ENCODE measurements at places on chromosomes 16 and 17.

DNA sequence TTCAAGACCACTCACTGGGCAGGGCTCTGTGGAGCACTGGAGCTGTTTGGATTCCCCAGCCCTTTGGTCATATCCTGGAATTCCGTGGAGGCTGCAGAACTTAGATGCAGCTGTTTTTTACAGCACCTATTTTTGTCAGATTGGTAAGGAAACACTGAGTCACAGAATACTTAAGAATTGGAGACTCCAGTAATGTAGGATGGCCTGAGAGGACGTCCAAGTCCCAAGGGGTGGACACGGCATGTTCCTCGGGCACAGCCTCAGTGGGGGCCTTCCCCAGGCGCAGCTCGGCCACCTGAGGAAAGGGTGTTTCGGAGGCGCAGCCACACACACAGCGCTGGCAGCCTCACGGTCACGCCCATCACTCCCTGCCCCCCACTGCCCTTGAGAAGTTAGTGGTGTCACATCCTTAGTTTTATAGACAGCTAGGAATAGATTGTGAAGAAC is 14.8 kb downstream of the PLD6 start:
- no peak for DNase-seq

DNA sequence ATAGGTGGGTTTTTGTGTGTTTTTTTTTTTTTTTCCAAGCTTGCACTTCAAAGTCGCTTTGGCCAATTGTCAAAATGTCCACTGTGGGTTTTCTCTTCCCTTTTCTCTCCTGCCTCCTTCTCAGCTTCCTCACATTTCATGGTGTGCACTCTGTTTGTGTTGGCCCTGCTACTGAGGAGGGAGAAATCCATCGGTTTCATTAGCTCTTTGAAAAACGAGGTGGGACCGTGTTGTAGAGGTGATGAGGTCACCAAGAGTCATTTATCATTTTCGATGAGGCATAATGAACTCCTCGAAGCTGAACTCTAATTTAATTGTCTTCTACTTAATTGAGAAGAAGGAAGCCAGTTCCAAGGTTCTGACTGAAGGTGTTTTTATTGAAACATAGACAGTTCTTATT is 174.4 kb upstream of the TOX3 start:
- DNase-seq, result no peak

DNA sequence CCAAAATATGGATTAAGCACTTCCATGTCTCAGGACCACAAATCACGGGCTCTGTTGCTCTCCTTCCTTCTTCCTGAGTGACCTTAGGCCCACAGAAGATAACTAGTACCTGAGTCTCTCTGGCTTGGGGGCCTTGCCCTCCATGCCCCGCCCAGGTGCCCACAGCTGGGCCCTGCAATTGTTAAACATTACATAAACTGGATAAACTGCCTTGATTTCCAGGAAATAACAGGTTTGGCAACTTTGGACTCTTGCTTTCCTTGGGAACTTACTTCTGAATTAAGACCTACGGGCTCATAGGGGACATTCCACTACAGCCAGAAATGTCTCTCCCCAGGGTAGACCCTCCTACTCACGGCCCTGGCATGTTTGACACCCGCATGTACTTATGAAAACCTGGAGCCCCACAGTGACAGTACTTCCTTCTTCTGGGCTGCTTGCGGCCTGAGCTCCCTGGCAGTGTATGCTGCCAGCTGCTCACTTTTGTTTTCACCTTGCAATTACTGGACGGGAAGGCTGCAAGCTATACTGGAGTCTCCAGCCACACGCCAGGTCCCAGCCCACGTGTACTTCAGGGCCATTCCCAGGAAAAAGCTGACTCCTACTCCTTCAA is 2.3 kb upstream of the UBALD2 start:
- no peak for DNase-seq

DNA sequence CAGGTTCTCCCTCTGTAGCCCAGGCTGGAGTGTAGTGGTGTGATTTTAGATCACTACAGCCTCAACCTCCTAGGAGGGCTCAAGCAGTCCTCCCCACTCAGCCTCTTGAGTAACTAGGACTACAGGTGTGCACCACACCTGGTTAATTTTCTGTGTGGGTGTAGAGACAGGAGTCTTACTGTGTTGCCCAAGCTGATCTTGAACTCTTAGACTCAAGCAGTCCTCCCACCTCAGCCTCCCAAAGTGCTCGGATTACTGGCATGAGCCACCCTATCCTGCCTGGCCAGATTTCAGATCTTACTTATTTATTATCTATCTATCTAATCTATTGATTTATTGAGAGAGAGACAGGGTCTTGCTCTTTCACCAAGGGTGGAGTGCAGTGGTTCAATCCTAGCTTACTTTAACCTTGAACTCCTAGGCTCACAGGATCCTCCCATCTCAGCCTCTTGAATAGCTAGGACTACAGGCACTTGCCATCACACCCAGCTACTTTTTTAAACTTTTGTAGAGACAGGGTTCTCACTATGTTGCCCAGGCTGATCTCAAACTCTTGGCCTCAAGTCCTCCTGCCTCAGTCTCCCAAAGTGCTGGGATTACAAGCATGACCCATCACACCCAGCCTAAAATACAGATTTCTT is 61.8 kb downstream of the TUBD1 start:
- DNase-seq, result no peak

- peak; percentile 61 for DNase-seq
Observed at GRCh38 chr17:50269477-50270434, 4.5 kb upstream of the TMEM92 start.

GRCh38 chr17:3004150-3004801 is 59.1 kb downstream of the OR1D5 start:
- peak; percentile 78 for DNase-seq

- DNase-seq, result no peak
Observed at GRCh38 chr17:67080804-67081203, 36.5 kb downstream of the CACNG1 start.

DNA sequence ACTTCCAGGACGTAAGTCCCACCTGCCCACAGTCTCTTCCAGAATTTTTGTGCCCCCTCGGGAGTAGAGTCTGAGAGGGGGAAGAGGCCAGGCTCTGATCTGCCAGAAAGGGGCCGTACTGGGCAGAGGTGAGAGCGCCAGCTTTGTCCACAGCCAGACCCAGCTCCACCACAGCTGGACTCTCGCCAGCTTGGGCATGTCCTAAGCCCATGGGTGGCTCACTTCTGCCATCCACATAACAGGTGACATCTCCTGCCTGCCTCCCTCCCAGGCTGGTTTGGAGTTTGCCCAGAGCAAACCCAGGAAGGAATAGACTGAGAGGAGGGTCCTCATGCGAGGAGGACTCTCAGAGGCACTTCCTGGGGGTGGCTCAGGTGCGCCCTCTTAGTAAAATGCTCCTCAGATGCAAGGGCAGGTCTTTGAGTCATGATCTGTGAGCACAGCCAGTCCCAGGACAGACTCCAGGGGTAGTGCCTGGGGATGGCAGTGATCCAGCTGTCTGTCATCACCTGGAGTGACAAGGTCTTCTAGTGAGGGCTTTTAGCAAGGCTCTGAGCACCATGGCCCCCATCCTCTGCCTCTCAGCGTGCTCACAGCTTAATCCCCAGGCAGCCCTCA is 89.2 kb downstream of the AMFR start:
- DNase-seq, result no peak

GRCh38 chr17:41393294-41393693 is 4.1 kb downstream of the KRT31 start:
- DNase-seq, result no peak

DNA sequence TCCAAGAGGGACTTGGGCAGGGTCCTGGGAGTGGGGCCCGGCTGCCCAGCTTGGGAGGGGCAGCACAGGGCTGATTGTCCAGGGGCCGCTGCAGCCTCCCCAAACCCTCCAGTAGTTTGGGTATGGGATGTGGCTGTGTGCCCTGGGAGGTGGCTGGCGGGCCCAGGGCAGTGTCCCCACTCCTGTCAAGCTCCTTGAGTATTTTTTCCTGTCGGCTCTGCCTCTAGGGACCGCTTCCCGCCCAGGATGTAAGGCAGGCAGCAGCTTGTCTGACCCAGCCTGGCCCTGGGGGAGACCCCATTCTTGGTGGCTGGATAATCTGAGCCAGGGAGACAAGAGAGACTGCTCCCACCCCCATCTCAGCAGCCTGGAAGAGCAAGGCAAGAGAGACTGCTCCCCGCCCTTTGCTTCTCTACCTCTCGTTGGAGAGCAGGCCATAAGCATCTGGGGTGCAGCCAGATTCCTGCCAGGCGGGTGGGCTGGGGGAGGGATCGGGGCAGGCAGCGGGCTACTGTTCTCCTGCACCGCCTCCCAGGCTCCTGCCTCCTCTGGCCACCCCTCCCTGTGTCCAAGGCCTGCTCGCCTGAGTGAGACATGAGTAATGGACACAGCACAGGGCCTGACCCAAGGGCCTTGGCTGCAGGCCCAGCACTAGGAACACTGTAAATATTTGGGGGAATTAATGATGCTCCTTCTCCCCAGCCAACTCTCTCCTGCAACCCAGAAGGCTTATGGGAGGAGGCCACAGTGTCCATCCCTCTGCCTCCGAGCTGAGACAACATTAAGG is 18.4 kb upstream of the ITGA3 start:
- DNase-seq, result no peak

- DNase-seq, result peak; percentile 67
Observed at GRCh38 chr16:4309833-4310266, 6.0 kb upstream of the GLIS2 start.

DNA sequence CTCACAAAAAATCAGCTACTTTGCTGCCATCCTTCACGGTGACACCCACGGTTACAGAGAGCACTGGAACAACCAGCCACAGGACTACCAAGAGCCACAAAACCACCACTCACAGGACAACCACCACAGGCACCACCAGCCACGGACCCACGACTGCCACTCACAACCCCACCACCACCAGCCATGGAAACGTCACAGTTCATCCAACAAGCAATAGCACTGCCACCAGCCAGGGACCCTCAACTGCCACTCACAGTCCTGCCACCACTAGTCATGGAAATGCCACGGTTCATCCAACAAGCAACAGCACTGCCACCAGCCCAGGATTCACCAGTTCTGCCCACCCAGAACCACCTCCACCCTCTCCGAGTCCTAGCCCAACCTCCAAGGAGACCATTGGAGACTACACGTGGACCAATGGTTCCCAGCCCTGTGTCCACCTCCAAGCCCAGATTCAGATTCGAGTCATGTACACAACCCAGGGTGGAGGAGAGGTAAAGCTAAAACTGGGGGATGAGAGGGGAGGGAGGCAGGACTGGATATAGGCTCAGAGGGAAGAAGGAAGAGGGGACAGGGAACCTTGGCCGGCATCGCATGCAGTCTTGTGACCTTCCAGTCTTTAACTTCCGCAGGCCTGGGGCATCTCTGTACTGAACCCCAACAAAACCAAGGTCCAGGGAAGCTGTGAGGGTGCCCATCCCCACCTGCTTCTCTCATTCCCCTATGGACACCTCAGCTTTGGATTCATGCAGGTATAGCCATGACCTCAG is 581 bp downstream of the CD68 start:
- no peak for DNase-seq

GRCh38 chr17:2814481-2815341 is 18.5 kb downstream of the RAP1GAP2 start:
- DNase-seq, result no peak

GRCh38 chr16:66254751-66255150 is 111.7 kb upstream of the CDH5 start:
- no peak for DNase-seq

- DNase-seq, result no peak
Observed at GRCh38 chr16:82700541-82701235, 73.9 kb downstream of the CDH13 start.

DNA sequence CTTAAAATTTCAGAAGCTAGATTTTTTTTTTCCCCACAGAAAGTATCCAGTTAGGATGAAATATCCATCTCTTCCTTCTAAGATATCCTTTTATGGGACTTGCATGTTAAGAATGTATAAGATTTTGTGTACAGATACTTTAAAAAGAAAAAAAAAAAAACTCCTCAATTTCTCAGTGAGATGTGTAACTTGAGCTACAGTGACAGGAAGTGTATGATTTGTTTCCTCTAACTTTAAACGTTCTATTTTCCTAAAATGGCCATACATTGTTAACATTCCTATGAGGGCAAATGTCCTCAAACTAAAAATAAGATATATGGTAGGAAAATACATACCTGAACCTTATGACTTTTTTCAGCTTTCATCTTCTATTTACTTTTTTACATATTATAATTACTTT is 8.9 kb downstream of the FBXO47 start:
- DNase-seq, result no peak

GRCh38 chr16:54143934-54144571 is 142.5 kb downstream of the IRX3 start:
- no peak for DNase-seq

DNA sequence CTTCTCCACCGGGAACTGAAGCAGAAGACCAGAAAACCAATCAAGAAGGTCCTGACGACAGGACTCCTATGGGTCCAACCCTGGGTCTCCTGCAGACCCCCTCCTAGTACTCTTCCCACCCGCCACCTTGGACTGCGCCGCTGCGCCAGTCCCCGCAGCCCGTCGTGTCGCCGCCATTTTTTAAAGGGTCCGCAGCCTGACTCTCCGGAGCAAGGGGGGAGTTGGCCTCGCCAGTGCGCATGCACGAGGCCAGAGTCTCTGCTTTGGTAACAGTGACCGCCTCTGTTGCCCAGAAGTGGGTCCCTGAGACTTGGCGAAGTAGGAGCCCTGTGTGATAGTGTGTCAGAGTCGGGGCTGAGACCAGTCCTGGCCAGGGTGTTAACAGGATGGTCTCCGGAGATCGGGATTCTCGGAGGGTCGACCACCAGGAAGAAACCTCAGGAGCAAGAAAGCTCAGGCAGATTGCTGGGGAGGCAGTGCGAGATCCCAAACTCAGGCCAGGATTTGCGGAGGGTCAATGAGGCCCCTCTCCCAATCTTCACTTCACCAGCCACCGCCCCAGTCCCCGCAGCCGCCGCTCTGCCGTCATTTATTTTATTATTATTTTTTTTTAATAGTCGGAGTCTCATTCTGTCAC is 612.5 kb downstream of the KCNJ18 start:
- DNase-seq, result no peak
